ENCODE measurements at places on chromosomes 12 and 14.

DNA sequence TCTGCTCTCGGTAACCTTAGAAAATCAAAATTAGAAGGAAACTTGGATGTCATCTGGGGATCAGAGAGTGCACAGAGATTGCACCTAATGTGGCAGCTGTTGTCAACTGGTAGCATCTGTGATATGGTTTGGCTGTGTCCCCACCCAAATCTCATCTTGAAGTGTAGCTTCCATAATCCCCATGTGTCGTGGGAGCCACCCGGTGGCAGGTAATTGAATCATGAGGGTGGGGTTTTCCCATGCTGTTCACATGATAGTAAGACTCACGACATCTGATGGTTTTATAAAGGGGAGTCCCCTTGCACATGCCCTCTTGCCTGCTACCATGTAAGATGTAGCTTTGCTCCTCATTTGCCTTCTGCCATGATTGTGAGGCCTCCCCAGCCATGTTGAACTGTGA, 127.7 kb upstream of the SRRM4 start:
- no peak for DNase-seq

DNA sequence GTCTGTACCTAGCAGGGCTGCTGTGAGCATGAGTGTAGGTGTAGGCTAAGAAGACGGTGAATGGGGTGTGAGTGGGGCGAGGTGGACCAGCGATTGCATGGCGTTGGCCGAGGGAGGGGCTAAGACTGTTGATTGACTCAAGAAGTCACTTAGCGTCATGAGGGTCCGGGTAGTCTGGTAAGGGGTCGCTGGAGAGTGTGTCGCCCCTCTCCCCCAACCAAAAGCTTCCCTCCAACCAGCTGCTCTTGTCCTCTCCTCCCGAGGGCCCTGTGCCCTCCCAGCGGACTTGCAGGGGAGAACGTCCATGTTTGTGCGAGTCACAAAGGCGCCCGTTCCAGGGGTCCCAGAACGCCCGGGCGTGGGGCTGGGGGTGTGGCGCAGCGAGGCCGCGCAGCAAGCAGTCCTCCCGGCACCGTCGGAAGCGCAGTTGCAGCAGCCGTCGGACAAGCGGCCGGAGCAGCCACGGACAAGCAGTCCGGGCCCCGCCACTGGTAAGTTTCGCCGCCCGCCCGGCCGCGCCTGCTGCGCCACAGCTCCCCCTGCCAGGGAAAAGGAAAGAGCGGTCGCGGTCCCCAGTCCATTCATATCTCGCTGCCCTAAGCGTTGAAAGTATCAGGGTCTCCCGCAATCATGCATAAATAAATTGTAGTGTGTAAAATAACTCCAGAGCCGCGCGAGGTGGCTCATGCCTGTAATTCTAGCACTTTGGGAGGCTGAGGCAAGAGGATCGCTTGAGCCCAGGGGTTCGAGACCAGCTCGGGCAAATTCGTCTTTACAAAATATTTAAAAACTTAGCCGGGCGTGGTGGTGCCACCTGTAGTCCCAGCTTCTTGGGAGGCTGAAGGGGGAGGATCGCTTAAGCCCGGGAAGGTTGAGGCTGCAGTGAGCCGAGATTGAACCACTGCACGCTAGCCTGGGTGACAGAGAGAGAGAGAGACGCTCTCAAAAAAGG, at the start of gene CCDC63:
CCDC63 (plus strand) TSS at position 373 of the 952 bp plus-strand sequence. CDS start 5,968 bp downstream, outside the sequence.
- no peak for DNase-seq

DNA sequence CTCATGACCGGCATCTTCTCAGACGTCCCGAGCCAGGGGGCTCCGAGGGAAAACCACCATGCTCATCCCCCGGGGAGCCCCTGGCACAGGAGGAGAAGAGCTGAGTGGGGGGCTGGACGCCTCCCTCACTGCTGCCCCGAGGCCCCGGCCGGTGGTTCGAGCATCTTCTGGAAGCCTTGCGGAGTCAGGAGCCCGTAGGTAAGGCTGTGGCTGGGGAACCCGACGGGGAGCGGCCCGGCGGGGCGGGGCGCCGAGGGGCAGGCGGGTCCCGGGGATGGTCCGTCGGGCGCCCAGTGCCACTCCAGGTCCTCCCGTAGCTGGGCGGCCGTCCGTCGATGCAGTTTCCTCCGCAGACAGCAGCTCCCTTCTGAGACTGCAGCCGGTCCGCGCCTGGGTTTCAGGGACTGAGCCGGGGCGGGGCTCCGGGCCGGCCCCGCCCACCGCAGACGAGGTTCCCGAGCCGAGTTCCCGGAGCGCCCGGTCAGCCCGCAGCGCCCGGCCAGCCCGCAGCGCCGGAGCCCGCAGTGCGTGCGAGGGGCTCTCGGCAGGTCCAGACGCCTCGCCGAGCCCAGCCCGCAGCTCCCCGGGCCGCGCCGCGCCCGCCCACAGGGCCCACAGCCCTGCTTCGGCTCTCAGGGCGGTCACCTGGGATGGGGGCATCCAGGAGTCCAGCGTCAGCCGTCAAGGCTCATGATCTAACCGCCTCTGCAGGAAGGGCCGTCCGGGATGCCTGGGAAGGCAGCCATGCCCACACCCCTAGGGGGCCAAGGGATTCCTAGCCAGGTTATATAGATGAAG, at the start of gene PGF:
PGF (minus strand) TSS at position 369 of the 798 bp plus-strand sequence; CDS start at position 14, 355 bp downstream.
- no peak for DNase-seq

- no peak for DNase-seq
Observed at GRCh38 chr14:38693423-38693822, 409.6 kb downstream of the SEC23A start.

GRCh38 chr14:24670594-24670993, 36.6 kb upstream of the GZMB start:
- no peak for DNase-seq

DNA sequence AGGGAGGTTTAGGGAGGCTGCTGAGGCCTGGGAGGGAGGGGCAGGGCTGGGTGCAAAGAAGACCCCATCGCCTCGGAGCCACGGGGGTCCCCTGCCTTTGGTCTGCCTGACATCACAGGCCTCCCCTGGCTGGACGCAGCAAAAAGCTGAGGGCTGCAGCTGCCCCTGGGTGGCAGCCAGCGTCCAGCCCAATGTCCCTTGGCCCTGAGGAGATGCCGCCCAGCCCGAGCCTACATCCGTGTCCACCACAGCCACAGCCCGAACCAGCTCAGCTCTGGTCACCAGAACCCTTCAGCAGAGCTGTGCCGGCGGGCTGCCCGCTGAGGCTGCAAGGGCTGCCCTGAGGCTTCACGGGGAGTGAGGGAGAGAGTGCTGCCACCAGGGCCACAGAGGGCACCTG, 1.9 kb downstream of the NUDT14 start:
- DNase-seq = no peak

DNA sequence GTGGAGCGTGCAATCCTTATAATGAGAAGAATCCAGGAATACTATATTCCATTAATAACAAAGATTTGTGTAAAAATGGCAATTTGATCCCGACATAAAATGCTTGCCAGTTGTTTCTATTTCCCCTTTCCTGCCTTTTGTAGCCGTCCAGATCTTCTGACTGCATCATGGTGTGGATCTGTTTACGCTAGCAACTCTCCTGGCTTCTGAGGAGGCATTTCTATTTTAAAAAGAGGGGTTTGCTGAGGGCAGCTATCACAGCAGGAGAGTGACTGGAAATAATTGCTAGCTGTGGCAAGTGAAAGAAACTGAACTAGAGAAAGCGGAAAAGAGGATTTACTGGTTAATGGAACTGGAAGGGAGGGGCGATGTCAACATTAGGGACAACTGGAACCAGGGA, 145.6 kb downstream of the ATP23 start:
- no peak for DNase-seq

DNA sequence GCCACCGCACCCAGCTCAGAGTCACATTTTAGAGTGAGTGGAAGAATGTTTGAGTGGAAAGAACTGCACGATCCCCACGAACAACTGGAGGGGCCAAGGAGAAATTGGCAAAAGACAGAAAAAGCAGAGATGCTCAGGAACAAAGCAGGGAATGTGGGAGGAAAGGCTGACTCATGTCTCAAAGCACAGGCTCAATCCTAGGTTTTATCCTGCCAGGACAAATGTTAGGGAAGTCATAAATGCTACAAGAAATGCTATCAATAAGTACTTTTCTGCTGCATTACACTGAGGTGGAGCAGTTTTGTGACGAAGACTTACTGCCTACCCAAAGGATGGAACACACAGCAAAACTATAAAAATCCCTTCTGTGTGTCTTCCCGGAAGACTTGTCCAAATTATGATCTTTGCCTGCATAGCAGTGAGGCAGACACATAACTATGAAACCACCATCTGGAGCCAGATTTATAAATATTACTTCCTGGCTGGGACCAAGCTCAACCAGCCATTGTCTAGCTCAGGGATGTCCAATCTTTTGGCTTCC, 26.7 kb downstream of the NIN start:
- DNase-seq = no peak
